ENCODE measurements at places on chromosomes 4 and X.

DNA sequence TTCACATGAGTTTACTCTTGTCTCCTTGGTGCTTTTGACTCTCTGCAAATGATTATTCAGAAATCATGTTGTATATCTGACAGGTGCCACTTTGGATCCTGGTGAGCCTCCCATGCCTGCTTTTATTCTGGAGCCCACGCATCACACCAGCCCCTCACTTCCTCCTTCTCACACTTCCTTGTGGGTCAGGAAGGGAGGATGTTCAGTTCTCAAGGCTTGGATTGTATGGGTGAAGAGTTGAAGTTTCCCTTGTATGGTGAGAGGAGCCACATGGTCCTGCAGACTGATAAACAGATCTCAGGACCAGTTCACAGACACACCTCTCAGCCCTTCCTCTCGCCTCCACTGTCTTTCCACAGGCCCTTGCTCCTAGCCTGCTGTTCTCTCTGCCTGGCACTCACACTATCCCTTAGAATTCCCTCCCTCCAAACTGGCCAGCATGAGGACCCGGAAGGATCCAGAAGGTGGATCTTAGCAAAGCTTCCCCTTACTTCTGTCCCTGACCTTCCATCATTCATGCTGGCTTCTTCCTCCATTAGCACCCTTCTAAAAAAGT is 92.1 kb downstream of the STK32B start:
- DNase-seq = no peak

- no peak for DNase-seq
These were observed 4.3 kb downstream of the AMTN start for GRCh38 chr4:70522626-70523025.

DNA sequence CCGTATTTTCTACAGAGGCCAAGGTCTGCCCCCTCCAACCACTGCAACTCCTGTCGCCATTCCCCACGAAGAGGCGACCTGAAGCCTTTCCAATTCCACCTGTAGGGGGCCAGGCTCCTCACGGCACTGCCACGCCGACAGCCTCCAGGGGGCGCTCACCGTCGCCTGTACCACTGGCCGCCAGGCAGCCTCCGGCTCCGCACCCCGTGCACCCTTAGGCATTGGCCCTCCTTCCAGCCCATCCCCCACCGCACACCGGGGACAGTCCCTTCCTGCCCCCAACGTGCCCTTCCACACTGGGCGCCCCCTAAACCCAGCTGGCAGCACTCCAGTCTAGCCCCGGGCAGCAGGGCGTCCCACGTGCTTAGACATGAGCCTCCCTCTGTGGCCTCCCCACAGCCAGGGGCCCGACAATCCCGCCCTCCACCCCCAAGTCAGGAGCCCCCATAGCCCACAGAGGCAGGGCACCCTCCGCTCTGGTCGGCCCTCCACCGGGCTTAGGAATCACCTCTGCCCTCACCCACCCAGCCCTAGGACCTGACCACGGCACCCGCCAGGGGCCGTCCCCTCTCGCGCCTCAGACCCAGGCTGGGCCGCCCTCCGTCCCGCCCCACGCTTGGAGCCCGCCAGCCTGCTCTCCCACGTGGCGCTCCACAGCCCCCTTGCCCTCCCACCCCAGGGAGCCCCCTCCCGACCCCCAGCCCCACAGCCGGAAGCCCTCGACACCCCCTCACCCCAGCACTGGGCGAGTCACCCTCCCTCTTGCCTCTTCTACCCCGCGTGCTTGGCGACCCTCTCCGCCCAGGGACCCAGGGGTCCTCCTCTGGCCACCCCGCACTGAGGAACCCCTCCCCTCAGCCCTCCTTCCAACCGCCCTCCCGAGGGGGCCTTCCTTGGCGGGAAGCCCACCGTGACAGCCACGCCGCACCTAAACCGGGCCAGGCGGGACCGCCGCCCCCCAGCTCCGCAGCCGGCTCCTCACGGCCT is 711 bp downstream of the PNMA6E start:
- no peak for DNase-seq

DNA sequence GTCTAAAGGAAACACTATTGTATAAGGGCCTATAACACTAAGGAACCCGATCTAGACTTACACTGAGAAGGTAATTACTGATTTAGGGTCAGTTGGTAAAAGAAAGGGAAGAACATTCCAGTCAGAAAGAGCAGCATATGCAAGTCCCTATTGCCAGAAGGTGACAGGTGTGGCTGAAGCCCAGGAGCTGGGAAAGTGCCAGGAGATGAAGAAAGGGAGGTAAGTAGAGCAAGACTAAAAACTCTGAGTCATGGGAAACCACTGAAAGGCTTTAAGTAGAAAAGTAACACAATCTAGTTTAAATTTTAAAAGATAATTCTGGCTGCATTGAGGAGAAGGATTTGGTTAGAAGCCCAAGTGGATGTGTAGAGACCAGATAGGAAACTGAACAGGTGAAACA is 77.7 kb upstream of the INTU start:
- no peak for DNase-seq

DNA sequence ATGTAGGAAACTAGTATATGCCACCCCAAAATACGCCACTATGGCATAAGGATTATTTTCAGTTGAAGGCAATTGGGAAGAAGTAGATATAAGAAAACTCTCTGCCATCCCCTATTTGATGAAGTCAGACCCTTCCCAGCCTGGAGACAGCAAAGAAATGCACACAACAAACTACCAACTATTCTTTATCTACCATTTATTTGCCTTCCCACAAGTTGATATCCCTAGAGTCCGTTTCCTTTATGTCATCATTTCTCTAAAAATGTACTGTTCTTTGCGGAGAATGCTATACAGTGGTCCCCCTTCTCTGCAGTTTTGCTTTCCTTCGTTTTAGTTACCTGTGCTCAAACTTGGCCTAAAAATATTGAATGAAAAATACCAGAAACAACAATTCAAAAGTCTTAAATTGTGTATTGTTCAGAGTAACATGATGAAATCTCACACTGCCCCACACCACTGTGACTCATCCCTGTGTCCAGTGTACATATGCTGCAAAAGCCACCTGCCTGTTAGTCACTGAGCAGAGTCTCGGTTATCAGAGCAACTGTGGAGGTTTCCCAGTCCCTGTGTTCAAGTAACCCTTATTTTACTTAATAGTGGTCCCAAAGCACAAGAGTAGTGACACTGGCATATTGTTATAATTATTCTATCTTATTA is 152.3 kb downstream of the WDFY3 start:
- no peak for DNase-seq

DNA sequence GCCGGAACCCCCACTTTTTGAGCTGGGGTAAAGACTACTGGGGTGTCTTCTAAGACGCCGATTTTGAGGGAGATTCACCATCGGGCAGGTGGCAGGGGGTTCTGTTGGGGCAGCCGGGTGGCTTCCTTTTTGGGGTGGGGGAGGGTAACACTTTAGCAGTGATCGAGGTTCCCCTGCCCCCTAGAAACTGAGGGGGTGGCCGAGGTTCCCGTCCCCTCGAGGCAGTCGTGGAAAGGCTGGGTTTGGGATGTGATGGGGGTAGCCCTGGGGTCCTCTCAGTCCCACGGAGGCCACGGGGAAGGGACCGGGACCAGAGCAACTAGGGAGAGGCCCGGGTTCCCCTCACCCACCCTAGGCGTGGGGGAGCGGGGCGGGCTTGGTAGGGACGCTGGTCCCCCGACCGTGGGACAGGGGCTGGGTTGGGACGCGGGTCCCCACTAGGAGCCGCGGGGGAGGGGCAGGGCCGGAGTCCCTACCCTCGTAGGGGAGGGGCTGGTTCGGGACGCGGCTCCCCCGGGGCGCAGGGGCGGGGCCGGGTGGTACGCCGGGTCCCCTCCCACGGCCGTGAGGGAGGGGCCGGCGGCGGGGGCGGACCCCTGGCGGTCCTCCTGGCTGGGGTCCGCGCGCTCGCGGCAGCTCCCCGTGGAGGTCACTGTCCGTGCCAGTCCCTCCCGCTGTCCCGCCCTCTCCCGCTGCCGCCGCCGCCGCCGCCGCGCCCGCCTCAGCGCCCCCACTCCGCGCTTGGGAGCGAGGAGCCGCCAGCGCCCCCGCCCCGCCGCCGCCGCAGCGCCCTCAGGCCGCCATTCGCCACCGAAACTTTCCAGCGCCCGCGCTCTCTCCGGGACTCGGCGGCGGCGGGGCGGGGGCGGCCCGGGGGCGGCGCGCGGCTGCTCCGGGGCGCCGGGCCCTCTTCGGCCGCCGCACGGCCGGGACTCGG is at the start of gene TBL1X:
Gene TBL1X (plus strand): TSS at position 624 of the 937 bp plus-strand sequence. CDS start 188,529 bp downstream, outside the sequence.
- DNase-seq = peak; percentile 9

DNA sequence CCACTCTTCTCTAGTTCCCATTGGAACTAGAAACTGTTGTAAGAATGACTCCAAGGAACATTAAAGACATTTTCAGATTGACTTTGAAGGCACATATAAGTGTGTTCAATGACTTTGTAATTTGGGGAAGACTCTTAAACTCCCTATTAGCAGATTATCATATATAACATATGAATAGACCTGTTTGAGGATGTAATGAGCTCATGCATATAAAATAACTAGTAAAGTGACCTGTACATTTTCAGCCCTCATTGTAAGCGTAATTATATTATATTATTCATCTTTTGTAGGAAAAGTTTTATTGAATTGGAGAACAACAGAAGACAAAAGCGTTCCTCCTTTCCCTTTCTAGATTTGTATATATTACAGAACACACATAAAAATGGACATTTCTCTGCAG is 455.1 kb downstream of the IL1RAPL1 start:
- no peak for DNase-seq

DNA sequence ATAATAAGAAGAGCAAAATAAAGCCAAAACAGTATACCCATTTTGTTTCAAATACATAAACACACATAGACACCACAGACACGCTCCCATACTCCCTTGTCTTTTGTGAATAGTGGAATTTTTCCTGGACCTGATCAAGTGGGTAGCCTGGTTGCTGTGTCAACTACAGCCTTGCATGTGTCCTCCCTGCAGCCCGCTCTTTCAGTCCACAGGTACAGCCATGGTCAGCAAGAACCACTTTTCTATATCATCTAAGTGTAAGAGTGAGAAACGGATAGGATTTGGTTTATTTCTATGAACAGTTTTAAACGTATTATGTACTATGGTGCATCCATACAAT is 9.8 kb downstream of the PWWP3B start:
- no peak for DNase-seq

DNA sequence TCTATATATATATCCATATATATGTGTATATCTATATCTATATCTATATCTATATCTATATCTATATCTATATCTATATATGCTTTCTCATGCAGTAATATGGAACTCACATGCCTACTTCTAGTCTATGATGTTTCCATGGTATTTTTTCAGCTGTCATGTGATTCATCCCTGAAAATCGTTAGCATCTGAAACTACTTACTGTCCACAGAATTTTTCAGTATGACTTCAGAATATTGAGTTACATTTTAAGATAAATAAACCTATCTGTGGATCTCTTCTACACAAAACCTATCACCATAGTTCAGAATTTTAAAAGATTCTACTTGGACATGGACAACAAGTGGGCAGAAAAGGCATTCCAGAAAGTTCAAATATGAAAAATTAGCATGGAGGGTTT is 855.1 kb upstream of the INTU start:
- no peak for DNase-seq

DNA sequence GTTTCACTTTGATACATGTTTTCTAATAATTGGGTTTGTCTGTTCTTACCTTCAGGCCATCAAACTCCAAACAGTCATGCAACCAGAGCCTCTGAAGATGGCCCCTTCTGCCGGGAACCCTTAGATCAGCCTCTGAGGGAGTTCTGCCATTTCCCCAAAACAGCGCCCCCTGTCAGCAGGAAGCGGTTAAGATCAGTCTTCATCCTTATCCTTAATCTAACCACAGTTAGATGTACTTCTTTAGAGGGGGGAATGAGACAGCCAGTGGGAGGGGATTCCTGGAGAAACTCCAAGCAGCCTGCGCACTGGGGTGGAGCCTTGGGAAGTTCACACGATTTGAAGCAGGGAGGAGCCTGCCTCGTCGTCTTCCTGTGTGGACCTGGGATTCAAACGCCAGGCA is 185.4 kb downstream of the INPP4B start:
- DNase-seq = no peak

DNA sequence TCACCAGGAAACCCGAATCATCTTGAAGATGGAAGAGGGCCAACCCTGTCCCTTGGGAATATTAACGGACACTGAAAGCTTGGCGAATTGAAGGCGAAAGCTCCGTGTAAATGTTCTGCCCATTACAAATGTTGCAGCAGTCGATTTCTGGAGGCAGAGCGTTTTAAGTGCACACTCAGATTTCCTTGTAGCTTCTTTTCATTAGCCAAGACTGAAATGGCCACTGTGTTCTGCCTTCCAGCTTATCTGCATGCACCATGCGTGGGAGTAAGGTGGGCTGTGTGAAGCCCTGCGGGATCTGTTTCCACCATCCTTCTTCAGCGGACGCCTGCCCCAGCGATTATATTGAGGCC is 1.3 kb downstream of the SMIM20 start:
- DNase-seq = no peak

DNA sequence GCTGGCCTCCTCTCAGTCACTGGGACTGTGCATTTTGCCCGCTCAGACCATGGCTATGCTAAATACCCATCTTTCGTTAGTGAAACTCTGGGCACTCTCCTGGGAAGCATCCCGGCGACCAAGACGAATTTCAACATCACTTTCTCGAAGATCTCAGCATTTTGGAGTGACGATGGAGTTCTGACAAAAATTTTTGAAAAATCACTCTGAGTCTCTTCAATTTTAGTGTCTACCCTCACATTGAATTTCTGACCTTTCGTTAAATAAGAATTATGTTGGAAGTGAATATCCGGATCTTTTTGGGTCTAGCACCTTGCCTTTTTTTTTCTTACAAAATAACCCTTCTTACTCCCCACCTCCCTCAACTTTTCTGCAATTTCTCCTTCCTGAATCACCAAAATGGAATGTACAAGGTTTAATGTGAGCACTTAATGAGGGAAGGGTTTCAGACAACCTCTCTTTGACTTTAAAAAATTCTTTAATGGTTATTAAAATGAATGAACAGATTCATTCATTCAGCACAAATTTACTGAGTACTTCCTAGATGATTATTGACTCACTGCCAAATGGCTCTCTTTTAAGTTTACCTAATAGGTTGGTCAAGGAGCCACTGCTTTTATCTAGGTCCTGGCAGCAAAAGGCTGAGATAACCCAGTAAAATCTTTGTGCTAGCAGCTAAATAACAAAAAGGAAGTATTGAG is 746 bp upstream of the AADAT start:
- no peak for DNase-seq

- DNase-seq = no peak
These were observed 25.4 kb downstream of the CLCN5 start for GRCh38 chrX:49947781-49948180.

DNA sequence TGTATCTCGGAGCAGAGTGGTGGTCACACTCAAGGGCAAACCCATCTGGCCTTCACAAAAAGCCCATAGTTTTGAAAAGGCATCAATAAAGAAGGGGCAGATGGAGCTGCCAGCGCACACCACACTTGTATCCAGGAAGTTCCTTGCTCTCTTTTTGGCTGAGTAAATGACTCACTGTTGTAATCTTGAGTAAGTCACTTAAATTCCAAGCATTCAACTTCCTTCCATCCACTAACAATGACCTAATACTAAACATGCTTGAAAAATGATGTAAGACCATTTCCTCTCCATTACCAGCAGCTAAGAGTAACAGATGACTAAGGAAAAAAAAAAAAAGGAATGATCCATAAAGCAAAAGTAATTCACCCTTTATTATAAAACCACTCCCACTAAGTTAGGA is 32.4 kb upstream of the MYOZ2 start:
- no peak for DNase-seq

GRCh38 chr4:153111426-153112040 is 92.7 kb upstream of the TRIM2 start:
- no peak for DNase-seq

GRCh38 chr4:120156120-120156718 is 89.6 kb upstream of the MAD2L1 start:
- no peak for DNase-seq
